GM13977 (cell line): ENCODE measurements at places on chromosomes 2 and 18.

DNA sequence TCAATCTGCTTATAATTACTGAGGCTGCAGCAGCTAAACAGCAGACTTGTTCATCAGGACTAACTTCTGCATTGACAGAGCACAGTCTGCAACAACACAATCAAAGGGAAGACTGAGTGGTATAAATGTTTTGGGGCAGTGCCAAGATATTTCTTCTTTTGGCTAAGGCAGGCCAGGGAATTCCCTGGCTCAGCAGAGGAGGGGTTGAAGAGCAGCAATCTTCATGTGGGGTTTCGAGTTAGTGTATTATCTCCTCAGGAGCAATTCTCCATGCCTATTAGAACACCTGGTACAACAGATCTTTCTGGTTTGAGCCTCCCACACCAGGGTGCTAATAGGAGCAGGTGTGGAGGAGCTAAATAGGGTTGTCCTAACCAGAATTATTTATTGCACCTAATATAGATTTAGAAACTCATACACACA is 103.0 kb upstream of the STK17B start:
- no peak for DNase-seq

DNA sequence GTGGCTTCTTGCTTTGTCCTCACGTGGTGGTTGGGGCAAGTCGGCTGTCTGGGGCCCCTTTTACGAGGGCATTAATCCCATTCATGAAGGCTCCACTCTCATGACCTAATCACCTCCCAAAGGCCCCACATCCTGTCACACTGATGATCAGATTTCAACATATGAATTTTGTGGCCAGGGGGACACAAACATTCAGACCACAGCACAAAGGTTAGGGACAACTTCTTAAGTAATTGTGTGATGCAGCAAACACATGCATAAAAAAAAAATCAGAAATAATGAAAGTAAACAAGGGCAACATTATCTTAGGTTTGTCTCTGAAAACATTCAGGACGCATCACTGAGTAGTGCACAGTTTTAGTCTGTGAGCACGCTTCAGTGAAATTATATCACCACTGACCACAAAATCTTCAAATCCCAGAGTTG is 54.2 kb upstream of the FRZB start:
- DNase-seq = peak; percentile 19

DNA sequence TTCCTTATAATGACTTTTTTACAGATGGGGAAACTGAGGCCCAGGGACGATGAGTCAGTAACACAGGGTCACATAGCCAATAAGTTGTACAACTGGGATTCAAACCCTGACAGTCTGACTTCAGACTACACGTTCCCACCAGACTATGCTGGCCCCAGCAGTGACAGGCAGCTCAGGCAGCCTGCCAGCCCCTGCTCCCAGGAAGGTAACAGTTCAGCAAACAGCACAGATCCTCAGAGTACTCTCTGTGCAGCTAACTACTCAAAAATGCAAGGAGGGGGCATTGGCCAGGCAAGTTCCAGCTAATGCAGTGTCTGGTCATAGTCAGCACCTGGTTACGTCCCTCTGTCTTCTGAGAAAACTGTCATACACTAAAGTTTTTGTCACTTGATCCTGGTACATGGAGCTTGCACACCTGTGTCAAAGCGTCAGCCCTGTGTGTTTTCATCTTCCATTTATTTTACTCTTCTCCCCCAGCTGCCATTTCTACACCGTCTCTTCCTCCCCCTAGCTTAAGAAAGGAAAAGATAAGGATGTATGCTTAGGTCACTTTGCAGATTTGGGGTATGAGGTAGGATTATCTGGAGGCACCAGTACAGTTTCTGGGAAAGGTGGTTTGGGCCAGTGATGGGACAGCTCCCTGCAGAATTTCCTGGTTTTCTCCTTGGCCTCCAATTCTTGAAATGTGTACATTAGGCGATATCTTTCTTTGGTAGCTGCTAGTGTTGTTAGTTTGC is 4.5 kb downstream of the SMARCAL1 start:
- DNase-seq = no peak

DNA sequence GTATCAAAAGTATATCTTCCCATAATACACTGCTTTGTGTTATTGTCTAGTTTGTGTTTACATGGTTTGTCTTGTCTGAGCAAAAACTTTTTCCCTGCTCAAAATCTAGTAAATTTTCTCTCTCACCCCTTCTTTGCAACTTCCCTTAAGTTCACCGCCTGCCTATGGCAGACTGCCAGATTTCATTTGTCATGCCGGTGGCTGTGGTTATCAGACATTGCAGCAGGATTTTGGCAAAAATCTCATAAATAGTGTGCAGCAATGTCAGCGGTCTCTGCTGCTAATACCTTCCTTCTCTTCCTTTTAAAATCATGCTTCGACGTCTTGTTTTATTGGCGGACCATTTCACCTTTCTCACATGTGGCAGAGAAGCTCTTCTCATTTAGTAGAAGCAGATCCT is 45.6 kb upstream of the TMEM178A start:
- no peak for DNase-seq

DNA sequence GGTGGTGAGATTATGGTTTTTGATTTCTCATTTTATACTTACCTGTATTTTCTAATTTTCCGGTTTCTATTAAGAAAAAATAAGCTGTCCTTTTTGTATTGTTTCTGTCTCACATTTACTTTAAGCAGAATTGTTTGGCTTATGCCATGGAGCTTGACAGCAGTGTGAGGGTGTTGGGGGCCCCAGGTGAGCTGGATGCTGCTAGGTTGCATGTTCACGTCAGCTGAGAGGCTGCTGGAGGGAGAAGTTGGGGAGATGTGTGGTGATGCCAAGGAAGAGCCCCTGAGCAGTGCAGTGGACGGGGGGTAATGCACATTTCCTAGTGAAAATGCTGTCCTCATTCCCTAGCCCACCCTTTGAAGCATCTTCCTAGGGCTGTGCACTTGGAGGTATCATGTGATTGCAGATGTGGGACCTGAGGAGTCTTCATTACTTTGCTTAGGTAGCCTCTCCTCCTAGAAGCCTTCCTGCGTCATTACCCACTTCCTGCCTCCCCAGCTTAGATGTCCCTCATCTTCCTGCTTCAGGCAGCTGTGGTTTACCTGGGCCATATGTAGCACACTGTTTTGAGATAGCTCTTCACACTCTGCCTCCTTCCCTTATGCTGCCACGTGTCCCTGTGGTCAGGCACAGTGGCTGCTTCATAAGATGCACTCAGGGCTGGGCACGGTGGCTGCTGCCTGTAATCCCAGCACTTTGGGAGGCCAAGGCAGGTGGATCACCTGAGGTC is 16.2 kb downstream of the ATG16L1 start:
- peak; percentile 32 for DNase-seq

DNA sequence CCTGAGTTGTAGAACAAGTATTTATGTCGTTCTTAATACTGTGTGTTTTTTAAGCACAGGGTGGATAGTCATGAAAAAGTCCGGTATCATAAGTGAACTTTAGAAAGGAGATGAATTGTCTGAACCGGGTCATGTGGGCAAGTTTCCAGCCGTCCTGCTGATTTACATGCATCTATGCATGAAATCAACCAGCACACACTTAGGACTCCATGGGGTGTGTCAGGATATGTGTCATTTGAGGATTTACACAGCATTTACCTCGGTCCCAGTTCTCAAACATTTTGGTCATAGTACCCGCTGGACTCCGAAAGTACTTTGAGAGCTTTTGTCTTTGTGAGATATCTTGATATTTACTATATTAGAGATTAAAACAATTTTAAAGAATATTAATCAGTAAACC is 47.5 kb upstream of the TWSG1 start:
- DNase-seq = no peak

- no peak for DNase-seq
Measured at GRCh38 chr2:165475277-165476004, 5.9 kb downstream of the CSRNP3 start.

GRCh38 chr2:172047566-172048507 is 37.5 kb upstream of the DLX1 start:
- no peak for DNase-seq

- peak; percentile 28 for DNase-seq
Measured at GRCh38 chr2:88606371-88607030, 20.8 kb downstream of the EIF2AK3 start.

DNA sequence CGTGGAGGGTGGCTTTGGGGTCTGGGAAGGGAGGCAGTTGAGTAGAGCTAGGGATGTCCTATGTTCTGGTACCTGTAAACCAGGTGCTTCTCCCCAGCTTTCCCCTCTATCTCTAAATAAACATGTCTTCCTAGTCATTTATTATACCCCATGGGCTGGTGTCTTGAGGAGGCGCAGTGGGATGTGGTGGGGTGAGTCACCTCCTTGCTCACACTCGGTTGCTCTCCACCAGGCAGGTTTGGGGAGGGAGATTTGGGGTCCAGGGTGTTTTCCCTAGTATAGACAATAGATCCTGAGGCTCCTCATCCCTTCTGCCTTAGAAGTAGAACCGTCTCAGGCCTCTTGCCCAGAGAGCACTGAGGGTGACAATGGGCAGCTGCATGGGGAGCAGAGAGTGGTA is 5.1 kb downstream of the PSD4 start:
- no peak for DNase-seq

- DNase-seq = peak; percentile 40
Measured at GRCh38 chr2:54259413-54260240, 3.6 kb upstream of the TSPYL6 start.

GRCh38 chr2:219269362-219270054 is 9.7 kb upstream of the DNAJB2 start:
- no peak for DNase-seq

- no peak for DNase-seq
Measured at GRCh38 chr2:114157057-114157385, 267.1 kb downstream of the ACTR3 start.

DNA sequence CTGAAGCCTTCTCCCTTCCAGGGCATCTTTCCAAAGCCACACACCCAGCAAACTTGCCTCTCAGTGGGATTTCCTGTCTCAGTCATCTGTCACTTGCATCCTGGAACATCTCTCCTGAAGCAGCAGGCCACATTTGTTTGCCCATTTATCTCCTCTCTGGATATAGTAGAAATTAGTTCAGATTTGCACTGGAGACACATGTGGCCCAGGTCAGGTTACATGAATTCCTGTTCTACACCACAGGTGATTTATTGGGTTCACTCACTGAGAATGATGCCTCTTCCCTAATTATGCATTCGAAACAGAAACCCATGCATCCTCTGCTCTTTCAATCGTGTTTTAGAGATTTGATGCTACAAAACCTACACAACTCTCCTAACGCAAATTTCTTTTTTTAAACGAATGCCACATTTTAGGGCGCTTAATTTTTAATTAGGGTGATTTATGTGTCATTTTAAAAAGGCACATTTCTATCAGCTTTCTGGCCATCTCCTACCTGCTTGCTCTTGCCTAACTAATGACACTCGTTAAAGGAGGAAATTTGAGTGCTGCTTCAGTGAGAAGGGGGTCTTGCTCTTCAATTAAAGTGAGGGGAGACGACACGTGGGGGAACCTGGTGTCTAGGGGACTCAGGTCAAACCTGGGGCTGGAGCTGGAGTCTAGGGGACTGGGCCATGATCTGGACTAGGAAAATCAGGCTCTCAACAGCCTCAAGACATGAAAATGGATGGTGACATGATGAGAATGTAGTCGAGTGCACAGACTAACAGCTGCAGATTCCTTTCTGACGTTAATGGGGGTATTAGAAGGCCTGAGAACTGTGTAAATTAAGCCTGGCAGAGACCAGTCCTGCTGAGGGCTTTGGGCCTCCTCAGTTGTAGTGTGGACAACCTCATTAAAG is 221.4 kb downstream of the CLIP4 start:
- DNase-seq = no peak

DNA sequence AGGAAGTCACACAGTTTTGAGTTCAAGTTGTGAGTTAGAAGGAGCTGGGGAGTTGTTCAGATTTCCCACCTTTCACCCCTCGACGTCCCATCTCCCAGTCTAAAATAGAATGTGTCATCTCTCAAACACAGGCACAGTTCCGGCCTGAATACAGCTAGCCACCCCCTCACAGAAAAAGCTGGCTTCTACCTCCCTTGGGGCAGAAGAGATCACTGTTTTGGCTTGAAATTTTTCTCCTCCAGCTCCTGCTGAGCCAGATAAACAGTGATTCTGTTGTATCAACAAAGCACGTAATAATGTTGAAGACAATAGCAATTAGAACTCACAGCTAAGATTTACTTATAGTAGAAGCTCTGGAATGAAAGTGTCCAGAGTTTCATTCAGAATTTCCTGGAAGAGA is 74.7 kb downstream of the KIAA2012 start:
- no peak for DNase-seq

GRCh38 chr2:66301022-66301766 is 133.7 kb upstream of the MEIS1 start:
- DNase-seq = no peak

GRCh38 chr18:11996907-11997306 is 15.6 kb downstream of the IMPA2 start:
- no peak for DNase-seq

DNA sequence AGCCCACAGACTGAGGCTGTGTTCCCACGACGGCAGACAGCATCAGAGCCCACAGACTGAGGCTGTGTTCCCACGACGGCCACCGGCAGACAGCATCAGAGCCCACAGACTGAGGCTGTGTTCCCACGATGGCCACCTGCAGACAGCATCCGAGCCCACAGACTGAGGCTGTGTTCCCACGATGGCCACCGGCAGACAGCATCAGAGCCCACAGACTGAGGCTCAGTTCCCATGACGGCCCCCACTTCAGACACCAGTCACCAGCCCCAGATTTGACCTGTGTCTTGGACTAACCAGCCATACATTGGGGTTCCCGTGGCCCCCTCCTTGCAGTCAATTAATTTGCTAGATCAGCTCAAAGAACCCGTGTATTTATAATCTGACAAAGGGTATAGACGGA is 57.8 kb upstream of the SNTG2 start:
- no peak for DNase-seq

DNA sequence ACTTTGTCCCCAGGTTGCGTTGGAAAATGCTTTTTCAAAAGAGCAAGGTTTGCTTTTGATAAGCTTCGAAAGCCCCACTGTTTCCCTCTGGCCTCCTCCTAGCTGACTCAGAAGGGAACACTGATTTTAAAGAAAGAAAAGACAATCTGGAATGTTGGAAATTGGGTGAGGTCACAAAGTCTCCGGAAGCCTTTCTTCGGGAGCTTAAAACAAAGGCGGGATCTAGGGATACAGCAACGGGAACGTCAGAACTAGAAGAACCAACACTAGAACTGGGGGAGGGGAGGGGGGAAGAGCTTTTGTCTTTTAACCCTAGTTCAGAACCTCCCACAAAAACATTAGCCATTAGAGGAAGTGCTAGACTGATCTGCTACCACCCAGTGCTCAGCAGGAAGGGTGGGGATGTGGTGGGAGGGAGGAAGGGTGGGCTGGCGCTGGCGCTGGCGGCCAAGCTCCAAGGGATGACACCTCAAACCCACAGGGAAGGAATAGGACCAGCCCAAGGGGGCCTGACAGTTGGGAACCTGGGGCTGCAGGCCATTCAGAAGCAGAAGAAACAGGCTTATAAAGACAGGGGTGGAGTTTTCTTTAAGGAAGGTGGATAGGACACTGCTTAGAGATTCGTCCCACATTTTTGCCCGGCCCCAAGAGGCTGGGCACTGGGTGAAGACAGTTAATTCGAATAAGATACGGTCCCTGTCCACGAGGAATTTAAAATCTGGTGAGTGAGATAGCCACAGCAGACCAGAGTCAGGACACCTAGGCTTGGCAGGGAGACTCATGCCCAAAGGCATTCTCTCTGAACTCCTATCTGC is 1.7 kb downstream of the TMSB10 start:
- peak; percentile 78 for DNase-seq

- no peak for DNase-seq
Measured at GRCh38 chr2:44392338-44392943, 30.7 kb downstream of the CAMKMT start.

GRCh38 chr2:165219481-165219880 is 15.6 kb upstream of the SCN3A start:
- DNase-seq = no peak
